Glutamatergic neuron (in vitro differentiated cells): ENCODE measurements at places on chromosomes 12 and 14. TPM values are rescaled to one million over a fixed set of nuclear protein-coding genes. Genes with fewer than 3 reads are reported as not detected.

Gene DHRS2
- 0.42 TPM for total RNA-seq

Gene OR6C2
- not detected for total RNA-seq

Gene IFNG-AS1
- not detected for total RNA-seq

Gene TECPR2
- 24.5 TPM for total RNA-seq

Gene KRT82
- total RNA-seq: not detected

Gene CATSPERB
- total RNA-seq: not detected

Gene CIT
- total RNA-seq: 20.8 TPM

Gene GPR65
- not detected for total RNA-seq

Gene SNW1
- total RNA-seq: 71.8 TPM

Gene DLK1
- total RNA-seq: 37.3 TPM

Gene SPIC
- total RNA-seq: not detected

Gene PMCH
- not detected for total RNA-seq

Gene HOXC4
- total RNA-seq: not detected

Gene CIDEB
- total RNA-seq: 1.8 TPM

Gene DEPDC4
- 2.0 TPM for total RNA-seq

Gene CDKN3
- 4.4 TPM for total RNA-seq

Gene NRXN3
- total RNA-seq: 1.2 TPM

Gene DERA
- 55.6 TPM for total RNA-seq

Gene SIRT4
- total RNA-seq: 3.8 TPM

Gene P2RX2
- 4.1 TPM for total RNA-seq

Gene TAS2R7
- 0.39 TPM for total RNA-seq

Gene SLC25A21
- 0.91 TPM for total RNA-seq

Gene WNT1
- not detected for total RNA-seq

Gene MYBPC1
- not detected for total RNA-seq

Gene BTG1
- 72.2 TPM for total RNA-seq

Gene GPR84
- total RNA-seq: not detected

Gene C14orf180
- total RNA-seq: not detected

Gene IAPP
- not detected for total RNA-seq

Gene CKB
- total RNA-seq: 2,561 TPM

Gene HHIPL1
- total RNA-seq: 0.47 TPM

Gene DCN
- total RNA-seq: not detected

Gene SERPINA6
- not detected for total RNA-seq

Gene RFX4
- total RNA-seq: not detected

Gene GPHB5
- total RNA-seq: not detected

Gene C3AR1
- not detected for total RNA-seq

Gene PLCZ1
- not detected for total RNA-seq

Gene MTRFR
- total RNA-seq: 11.1 TPM

Gene ACYP1
- total RNA-seq: 14.3 TPM

Gene DLGAP5
- 8.2 TPM for total RNA-seq

Gene NGDN
- 46.5 TPM for total RNA-seq

Gene KCNC2
- total RNA-seq: 11.6 TPM
